Metanephros (tissue), 2 donors: ENCODE measurements at places on chromosomes 7 and 10. TPM values are rescaled to one million over a fixed set of nuclear protein-coding genes. Genes with fewer than 3 reads are reported as not detected.

Gene KIF5B
- 59.0 TPM for total RNA-seq

Gene CCL26
- not detected for total RNA-seq

Gene SDHAF3
- total RNA-seq: 31.2 TPM

Gene H2BK1
- total RNA-seq: not detected

Gene HOXA6
- total RNA-seq: 72.5 TPM

Gene IFIT1B
- total RNA-seq: 3.0 TPM

Gene MRPS16
- 54.5 TPM for total RNA-seq

Gene ANKRD7
- 2.5 TPM for total RNA-seq

Gene FKBP9
- 115 TPM for total RNA-seq

Gene EPHA1
- 11.1 TPM for total RNA-seq

Gene OR13A1
- 0.06 TPM for total RNA-seq

Gene PKD2L1
- not detected for total RNA-seq

Gene C7orf57
- 0.29 TPM for total RNA-seq

Gene ARMC3
- total RNA-seq: 5.5 TPM

Gene FXYD4
- 1.6 TPM for total RNA-seq
